Activated gamma-delta T cell treated with anti-CD3 and anti-CD28 coated beads, Interleukin-2, amount 50 U/mL, for 16 hours (primary cell): ENCODE measurements at places on chromosomes 16 and 17.

- DNase-seq, result no peak
Observed at GRCh38 chr17:44287651-44288050, 19.7 kb upstream of the SLC4A1 start.

DNA sequence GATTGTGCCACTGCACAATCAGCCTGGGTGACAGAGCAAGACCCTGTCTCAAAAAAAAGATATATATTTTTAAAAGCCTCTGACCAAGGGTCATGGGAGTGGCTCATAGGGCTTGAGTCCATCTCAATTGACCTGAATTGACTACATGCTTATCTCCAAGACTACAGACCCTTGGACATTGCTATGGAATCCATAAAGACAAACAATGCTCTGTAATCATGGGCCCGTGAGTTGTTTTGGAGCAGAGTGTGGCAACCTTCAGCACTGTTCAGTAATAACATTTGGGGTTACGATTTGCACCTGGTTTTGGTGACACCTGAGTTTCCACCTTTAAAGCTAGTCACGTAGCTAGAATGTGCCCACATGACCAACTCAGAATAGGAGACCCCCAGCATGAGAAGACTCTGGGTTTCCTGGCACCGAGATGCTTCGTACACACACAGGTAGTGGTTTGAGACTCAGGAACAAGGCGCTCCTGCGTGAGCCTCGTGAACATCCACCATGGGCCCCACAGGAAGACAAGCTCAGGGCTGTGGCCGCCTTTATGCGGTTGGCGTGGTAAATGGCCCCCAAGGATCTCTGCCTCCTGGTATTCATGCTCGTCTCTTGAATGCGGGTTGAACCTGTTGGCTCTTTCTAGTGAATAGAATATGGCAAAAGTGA is 66.6 kb upstream of the RPH3AL start:
- DNase-seq, result no peak

DNA sequence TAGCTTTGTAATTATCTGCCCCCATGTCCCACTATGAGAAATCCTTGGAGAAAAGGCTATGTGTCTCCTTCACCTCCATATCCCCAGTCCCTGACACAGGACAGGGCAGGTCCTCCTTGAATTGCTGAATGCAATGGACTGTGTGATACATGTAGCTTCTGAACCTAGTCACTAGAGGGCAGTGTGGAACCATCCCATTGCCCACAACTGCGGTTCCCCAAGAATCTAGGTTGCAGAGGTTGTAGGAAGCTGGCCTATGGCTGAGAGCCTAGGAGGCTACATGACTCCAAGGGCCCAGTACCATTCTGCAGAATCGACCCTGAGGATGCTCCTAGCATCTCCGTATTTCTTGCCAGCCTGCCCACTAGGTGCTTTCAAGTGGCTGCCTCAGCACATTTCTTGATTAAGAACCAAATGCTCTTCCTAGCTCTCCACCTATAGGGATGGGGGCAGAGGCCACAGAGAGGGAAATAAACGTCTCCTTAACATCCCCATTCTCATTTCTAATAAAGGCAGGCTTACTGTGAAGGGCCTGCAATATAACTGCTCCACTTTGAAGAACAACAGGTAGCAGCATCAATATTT is 394.0 kb downstream of the CA10 start:
- DNase-seq, result no peak

DNA sequence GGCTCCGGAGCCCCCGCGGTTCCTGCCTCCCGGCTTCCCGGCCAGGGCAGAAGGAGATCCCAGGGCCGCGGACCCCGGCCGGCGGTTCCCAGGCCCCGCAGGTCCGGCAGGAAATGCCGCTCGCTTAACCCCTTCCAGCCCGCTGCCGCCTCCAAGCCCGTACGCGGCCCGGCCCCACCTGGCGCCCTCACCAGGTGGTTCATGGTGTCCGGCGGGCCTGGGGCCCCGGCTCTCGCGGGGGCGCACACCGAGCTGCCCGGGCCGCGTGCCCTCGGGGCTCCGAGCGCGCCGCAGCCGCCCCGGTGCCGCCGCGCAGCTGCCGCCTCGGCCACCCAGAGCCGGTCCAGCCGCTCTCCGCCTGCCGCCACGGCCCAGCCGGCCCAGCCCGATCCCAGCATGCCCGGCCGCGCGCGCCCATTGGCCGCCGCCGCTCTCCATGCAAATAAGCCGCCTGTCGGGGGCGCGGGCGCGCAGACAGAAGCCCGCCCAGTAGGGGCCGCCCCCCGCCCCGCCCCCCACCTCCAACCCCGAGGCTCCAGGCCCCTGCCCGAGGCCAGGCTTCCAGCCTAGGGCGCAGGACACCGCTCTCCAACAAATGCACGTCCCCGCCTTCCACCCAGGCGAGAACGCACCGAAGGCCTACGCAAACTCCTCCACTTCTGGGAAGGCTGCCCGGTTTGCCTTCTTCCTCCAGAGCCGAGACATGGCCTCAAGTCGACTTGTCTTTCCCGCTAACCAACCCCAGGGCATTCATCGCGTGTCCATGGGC is at the start of gene BCAR1:
BCAR1 (minus strand) TSS at position 345 of the 769 bp plus-strand sequence; CDS start at position 203, 142 bp downstream.
- no peak for DNase-seq

DNA sequence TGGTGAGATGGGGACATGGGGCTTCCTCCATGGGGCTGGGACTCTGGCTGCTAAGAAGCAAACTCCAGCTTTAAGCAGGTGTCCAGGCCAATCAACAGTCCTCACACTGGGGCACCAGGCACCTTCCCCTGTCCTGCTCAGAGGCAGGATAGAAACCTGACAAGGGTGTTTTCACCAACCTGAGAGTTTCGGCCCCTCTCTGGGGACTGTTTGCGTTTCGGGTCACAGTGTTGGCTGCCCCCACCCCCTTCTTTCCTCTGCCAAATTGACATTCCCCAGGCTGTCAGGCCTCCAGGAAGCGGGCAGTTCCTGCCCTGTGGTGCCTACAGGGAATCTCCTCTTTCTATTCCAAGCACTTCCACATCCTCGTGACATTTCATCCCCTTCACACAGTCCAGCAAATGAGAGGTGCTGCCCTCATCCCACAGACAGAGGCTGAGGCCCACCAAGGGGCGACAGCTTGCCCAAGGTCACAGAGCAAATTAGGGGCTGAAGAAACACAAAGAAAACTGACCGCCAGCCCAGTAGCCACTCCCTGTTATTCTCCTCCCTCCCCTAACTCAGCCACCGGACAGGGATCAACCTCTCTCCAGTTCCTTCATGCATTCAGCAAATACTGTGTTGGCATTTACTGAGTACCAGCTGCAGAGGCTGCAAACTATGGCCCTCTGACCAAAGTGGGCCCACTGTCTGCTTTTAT is 38.0 kb downstream of the MMP15 start:
- no peak for DNase-seq
